ENCODE measurements at places on chromosomes 1 and 21. TPM values are rescaled to one million over a fixed set of nuclear protein-coding genes. Genes with fewer than 3 reads are reported as not detected.

DNA sequence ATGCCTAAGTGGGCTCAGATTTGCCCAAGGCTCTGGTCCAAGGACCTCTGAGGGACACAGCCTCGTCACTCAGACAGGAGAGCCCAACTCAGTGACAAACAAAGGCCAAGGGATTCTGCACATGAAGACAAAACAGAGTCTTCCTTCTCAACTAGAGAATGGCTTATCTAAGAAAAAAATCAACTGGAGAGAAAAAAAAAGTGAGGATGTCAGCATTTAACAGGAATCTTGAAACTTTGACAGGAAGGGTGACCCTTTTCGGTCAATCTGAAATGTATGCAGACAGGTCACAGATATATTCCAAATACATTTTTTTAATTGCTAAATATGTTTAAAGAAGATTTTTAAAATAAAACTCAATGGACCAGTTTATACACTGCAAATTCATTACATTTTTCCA is 154.5 kb downstream of the ETS2 start:
- no peak for DNase-seq

- no peak for DNase-seq
Measured at GRCh38 chr1:119774746-119775490, 6.2 kb upstream of the HMGCS2 start.

GRCh38 chr1:232704694-232705680 is 75.1 kb upstream of the SIPA1L2 start:
- DNase-seq = peak; percentile 64

DNA sequence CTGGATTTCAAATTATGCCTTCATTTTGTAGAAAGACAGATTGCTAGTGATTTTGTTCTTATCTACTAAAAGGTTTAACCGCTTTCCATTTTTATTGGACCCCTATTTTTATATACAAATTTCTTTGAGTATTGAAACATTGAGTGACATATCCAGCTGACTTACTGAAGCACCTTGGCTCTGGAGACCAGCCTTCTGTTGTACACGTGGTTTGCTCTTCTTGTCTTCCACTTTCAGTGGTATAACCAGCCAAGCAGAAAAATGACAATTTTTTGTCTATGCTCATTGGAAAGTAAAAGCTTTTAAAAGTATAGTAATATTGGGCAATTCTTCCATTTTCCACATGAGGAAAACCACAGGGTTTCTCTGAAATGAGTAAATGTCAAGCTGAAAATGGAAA is 4.4 kb downstream of the F13B start:
- no peak for DNase-seq

DNA sequence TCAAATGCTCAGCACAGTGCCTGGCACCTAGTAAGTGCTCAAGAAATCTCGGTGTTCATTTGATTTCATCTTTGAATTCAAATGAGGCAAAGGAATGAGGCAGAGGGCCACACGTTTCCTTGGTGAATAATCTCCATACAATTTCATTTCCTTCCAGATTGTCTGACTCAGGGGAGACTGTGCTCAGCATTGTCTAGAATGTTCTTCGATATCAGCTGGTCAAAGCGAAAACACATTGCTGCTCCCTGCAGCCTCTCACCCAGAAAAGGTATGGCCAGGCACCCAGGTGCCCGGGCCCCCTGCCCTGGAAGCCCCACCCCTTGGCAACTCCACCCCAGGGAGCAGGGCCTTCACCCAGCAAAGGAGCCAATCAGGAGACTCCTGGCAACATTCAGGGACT is 55.8 kb downstream of the FBXO2 start:
- no peak for DNase-seq

DNA sequence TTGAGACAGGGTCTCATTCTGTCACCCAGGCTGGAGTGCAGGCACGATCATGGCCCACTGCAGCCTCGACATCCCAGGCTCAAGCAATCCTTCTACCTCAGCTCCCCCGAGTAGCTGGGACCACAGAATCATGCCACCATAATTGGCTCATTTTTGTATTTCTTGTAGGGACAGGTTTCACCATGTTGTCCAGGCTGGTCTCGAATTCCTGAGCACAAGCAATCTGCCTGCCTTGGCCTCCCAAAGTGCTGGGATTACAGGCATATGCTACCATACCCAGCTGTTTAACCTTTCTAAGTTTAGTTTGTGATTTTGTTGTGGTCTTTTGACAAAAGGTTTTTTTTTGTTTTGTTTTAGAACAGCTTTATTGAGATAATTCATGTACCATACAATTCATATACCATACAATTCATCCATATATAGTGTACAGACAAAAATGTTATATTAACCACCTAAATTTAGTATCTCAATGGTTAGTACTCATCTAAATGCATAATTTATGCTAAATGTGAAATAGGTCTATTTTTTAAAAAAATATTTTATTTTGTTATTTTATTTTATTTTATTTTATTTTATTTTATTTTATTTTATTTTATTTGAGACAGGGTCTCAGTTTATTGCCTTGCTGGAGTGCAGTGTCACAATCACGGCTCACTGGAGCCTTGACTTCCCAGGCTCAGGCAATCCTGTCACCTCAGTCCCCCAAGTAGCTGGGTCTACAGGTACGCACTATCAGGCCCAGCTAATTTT is 8.9 kb downstream of the ZMPSTE24 start:
- DNase-seq = no peak

DNA sequence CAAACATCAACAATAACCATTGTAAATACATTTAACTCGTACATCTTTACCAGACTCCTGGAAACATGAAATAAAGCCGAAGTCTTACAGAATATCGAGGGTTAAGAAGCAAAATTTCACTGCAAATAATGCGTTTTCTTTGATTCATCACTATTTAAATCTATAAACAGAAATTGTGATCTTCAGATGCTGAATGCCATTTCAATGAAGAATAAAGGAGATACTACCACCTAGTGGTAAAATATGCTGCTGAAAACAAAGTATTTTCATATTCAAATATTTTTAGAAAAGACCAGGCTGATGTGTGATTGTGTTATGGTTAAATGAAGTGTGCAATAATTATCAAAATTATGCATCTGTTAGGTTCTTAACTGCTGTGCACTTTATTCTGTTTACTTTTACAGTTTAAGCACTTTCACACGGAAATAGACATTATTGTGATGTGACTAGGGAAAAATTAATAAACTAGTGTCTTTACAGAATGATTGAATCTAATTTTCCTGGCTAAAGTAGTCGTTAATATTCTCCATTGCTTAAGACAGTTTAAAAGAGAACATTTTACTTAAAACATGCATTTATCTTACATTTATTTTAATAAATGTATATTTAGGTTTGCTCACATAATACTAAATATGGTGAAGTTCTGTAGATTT is 1093.1 kb downstream of the MRPL39 start:
- no peak for DNase-seq

GRCh38 chr1:69073176-69073575 is 494.5 kb upstream of the LRRC7 start:
- no peak for DNase-seq

DNA sequence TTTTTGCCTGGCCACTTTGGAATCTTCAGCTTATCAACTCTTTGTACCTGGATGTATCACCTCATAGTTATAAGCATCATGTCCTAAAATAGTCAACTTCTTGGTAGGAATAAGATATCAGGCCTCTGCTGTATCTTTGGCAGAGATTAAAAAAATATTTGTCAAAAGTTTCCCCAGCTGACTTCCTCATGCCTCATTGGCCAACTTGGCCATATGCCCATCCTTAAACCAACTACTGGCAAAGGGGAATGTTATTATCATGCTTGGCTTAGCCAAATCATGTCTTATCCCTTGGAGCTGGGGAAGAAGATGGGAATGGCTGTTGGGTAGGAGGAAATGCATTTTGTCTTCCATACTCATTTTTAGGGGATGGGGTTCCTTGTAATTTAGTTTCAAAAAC is 23.4 kb downstream of the NFASC start:
- DNase-seq = no peak

DNA sequence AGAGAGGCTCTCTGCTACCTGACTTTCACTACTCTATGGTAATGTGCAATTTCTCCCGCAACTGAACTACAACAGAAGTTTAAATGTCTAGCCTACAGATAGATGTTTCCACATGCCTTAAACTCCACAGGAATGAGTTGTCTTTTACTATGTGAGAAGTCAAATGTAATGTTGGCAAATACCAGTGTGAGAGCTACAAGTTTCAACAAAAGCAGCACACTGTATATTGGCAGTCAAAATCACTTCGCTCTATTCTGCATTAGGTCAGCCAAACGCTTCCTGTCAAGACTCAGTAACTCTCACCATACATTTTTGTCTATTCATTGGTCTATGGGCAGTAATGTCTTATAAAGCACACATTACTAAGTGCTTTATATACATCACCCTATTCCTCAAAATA is 41.9 kb downstream of the LUZP1 start:
- DNase-seq = no peak

GRCh38 chr1:234721476-234722269 is 111.7 kb upstream of the IRF2BP2 start:
- DNase-seq = peak; percentile 79

DNA sequence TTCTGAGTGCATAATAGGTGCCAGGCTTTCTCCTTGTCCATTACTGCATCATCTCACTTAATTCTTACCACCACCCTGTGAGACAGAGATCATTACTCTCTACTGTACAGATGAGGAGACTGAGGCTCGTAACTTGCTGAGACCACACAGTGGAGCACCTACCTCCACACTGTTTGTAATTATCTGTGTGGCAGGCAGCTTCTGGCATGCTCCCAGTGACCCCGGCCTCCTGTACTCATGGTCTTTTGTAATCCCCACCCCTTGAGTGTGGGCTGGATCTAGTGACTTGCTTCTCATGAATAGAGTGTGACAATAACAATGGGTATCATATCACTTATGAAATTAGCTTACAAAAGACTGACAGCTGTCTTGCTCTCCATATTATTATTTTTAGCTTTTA is 407.3 kb downstream of the MATN1 start:
- DNase-seq = peak; percentile 24

GRCh38 chr1:218299416-218299815 is 14.3 kb downstream of the RRP15 start:
- no peak for DNase-seq

DNA sequence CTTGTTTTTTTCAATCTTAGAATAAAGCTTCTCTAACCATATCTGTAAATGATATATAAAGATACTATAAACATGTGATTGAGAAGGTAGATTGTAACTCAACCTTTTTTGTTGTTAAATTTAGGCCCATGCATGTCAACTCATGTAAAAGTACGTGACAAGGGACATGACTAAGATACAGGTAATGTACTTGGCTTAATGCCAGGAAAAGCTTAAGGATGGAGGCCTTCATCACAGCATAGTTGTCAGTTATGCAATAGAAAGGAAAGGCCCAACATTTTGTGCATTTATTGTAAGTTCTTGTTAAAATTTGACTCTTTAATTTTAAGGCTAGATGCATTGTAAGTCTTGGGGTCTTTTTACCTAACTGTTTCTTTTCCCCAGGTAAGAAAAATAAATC is 305.1 kb downstream of the LTN1 start:
- no peak for DNase-seq

DNA sequence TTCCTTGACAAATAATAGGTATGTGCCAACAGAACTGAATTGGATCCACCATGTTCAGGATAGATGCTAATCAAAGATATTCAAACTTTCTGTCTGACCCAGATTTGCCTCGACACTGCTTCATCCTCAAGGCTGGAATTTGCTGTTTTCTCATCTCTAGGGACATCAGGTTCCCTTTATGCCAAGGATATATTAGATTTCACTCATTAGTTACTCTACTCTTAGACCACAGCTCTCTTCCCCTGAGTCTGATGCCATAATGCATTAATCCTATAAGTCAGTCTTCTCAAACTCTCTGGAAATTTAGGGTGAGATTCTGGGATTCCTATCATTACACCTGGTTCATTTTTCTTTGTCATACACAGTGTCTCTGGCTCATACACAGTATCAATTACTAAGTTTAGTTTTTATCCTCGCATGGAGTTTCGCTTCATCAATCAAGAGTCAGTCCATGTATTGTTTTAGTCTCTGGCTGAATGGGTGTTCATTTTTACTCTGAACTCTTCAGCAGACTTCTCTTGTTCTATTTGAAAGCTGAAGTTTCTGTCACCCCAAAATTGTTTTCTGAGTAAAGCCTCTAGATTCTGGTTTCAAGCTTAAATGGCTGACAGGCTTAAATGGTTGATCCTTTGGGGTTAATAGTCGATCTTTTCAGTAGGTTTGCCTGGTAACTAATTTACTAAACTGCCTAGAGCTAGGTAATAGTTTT is 9.3 kb upstream of the DCAF6 start:
- no peak for DNase-seq

DNA sequence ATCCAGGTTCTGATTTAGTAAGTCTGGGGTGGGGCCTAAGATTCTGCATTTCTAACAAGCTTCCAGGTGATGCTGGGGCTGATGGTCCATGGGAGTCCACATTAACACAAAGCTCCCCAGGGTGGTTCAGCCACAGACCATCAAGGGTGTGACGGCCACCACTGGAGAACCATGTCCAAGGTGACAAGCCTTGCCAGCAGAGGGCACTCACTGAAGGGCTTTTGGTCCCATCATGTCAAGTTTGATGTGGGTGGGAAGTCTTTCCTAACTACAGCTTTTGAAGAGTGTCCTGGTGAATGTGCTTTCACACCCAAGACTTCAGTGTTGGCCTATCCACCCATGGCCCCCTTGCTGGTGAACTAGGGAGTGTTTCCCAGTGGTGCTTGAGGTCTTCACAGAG is 67.1 kb downstream of the UBE2T start:
- no peak for DNase-seq

DNA sequence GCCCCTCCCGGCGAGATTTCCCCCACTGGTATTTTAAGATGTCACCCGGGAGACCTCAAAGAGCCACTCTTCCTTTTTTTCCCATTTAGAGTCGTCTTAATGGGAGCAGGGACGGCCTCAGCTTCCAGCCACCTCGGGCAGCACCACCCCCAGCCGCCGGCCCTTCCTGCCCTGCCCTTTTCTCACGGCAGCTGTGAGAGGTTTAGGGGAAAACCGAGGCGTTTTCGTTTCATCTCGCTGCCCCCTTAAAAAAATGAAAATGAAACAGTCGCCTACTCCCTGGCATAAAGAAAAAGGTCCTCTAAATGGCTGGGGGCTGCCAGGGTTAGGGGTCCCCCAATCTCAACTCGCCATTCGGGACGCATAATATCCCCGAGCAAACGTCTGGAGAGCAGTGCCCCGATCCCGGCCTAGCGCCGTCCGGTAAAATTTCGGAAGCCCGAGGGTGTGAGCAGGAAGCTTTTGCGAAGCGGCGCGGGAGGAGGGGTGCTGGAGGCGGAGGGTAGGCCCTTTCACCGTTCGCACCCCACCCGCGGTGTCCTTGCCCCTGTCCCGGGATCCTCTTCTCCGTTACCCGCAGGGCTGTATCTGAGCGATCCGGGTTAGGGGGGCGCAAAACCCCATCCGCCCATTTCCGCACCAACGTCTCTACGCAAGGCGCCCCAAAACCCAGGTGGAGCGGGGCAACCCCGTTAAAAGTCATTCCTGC is 1.2 kb downstream of the RUNX3 start:
- DNase-seq = no peak

GSTM1 gene
- total RNA-seq = not detected

CA14 gene
- total RNA-seq = 1.4 TPM

GPR37L1 gene
- 0.10 TPM for total RNA-seq

MRPL24 gene
- total RNA-seq = 91.6 TPM
